ENCODE measurements at places on chromosomes 7 and 10. TPM values are rescaled to one million over a fixed set of nuclear protein-coding genes. Genes with fewer than 3 reads are reported as not detected.
A peak's percentile ranks its signal among the peaks of the same experiment; 100 is the strongest.

Gene CPA5
- 1.1 TPM for total RNA-seq

Gene CEP55
- 0.88 TPM for total RNA-seq

DNA sequence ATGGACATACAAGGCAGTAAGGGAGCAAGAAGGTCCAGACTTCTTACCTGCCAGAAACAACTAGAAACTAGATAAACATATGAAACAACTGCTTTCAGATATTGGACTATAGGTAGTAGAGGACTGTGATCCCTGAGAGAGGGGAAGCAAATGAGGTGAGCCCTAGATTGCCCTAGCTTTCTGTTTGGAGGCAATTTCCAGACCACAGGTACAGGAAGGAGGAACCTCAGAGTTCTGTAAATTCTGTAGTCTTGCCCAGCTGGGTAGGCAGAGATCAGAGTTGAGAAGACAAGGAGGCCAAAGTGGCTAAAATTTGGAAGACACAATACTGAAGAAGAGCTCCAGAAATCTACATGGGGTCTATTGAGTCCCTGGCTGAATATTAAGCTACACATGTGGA, 21.0 kb downstream of the CDK6 start:
- H3K27me3 ChIP-seq = no peaks in the 10 kb centered on the region
- H3K4me1 ChIP-seq = peaks cover 4% of the 10 kb centered on the region
- DNase-seq = no peak

DNA sequence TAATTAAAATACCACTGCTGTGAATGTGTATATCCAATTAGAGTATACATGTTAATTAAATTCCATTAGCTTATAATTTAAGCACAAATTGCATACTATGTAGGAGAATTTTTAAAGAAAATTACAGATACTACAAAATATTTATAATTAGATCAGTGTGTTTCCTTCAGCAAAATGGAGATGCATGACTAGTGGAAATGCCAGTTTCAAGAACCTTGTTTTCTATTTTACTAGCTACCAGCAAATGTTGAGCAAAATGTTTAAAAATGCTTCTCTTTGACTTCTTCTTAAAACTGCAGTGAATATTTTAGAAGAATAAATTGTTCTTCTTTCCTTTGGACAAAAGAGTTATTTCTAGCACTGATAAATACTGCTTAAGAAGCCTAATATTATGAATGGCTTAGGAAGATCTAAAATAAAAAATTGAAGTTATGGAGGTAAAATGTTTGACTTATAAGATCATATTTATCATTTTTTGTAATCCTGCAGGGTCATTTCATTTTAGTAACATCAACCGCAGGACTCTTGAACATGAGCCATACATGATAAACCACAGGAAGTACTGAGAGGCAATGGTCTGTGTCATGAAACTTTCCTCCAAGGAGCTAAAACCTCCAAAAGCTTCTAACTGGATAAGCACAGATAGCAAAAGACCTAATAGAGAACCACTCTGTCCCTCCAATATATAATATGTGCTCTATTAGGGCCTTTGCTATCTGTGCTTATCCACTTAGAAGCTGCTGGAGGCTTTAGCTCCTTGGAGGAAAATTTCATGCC, 1066.0 kb upstream of the CELF2 start:
- no peaks in the 10 kb centered on the region for H3K36me3 ChIP-seq
- no peaks in the 10 kb centered on the region for H3K27me3 ChIP-seq
- H3K27ac ChIP-seq = no peak overlapping the region
- H3K4me3 ChIP-seq = no peak overlapping the region

DNA sequence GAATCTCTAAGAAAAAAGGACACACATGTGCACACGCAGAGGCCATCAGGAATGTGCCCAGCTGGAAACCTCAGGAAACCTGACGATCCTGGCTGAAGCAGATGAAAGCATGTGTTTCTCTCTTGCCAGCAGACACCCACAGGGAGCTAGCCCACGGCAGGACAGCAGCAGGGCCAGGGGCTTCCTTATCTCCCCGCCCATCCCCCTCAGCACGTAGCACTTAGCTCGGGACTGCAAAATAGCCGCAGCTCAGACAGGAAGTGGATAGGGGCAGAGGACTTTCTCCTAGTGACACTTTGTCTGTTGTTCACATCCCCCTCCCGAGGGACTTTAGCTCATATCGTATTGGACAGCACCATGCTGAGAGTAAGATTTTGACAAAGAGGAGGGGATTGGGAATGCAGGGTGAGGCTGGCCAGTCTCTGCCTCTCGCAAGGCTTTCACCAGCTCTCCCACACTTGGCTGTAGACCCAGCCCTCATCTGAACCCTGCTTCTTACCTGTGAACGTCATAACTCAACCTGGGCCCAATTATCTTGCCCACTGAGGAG, 63.8 kb downstream of the MKI67 start:
- no peak overlapping the region for H3K27ac ChIP-seq
- no peaks in the 10 kb centered on the region for H3K27me3 ChIP-seq
- peak; percentile 41 for DNase-seq
- H3K4me3 ChIP-seq = no peak overlapping the region

- no peak overlapping the region for H3K4me3 ChIP-seq
- no peak for DNase-seq
- H3K36me3 ChIP-seq = no peaks in the 10 kb centered on the region
- H3K27me3 ChIP-seq = no peaks in the 10 kb centered on the region
These were observed 74.2 kb downstream of the MAD1L1 start for GRCh38 chr7:2158331-2159175.

DNA sequence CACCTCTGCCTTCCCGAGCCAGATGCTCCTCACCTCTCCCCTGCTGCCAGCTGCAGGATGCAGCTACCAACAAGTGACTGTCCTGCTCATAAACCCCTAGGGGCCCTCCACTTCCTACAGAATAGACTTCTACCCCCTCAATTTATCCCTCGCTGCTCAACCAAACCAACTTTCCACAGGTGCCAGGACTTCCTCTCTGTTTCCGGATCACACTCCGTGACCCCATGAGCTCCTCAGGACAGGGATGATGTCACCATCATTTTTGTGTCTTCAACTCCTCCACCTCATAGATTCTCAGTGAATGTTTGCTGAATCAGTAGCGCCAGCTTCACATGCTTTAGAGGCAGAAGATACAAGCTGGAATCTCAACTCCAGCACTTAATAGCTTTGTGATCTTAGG, 25.8 kb upstream of the ADRB1 start:
- no peak overlapping the region for H3K4me3 ChIP-seq
- H3K4me1 ChIP-seq = no peaks in the 10 kb centered on the region
- H3K27ac ChIP-seq = no peak overlapping the region
- H3K36me3 ChIP-seq = no peaks in the 10 kb centered on the region

GRCh38 chr10:3467052-3467951, 294.7 kb upstream of the PITRM1 start:
- DNase-seq = peak; percentile 53
- H3K27ac ChIP-seq = peak overlapping the region; percentile 92
- H3K36me3 ChIP-seq = no peaks in the 10 kb centered on the region
- peaks cover 21% of the 10 kb centered on the region for H3K4me1 ChIP-seq

DNA sequence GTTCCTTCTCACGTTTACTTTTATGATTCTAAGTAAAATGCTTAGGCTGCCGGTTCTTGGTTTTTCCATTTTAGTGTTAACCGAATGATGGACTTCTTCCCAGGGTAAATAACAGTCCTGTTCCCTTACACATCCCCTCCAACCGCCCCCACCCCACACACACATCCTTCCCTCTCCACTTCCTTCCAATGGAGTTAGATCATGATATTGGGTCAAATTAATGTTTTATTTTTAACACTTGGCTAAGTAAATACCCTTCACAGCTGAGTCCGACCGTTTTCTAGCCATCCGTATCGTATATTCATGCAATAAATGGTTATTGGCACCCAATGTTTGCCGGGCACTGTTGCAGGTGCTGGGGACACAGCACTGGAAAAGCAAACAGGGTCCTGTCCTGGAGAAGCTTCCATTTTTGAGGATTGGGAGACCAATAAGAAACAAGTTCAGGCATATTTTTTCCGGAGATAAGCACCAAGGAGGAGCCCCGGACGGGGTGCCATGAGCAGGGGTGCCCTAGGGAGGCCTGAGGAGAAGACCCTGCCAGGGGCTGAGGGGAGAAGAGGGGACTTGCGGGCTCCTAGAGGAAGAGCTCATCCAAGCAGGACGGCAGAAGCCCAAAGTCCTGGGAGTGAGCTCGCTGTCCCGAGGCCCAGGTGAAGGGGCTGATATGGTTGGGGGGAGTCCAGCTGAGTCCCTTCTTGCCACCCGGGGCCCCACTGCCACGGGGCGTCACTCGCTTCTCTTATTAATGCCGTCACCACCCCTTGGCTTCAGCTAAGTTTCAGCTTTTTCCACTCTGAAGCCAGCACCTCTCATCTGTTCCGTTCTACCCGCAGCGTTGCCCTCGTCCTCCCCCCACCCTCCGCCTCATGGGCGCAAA, 126.0 kb upstream of the RET start:
- no peaks in the 10 kb centered on the region for H3K27me3 ChIP-seq
- no peak overlapping the region for H3K4me3 ChIP-seq
- no peak overlapping the region for H3K27ac ChIP-seq
- peak; percentile 52 for DNase-seq
- peaks cover 9% of the 10 kb centered on the region for H3K4me1 ChIP-seq

GRCh38 chr10:113550365-113550764, 2.5 kb upstream of the HABP2 start:
- H3K4me1 ChIP-seq = peaks cover 3% of the 10 kb centered on the region
- H3K4me3 ChIP-seq = no peak overlapping the region

DNA sequence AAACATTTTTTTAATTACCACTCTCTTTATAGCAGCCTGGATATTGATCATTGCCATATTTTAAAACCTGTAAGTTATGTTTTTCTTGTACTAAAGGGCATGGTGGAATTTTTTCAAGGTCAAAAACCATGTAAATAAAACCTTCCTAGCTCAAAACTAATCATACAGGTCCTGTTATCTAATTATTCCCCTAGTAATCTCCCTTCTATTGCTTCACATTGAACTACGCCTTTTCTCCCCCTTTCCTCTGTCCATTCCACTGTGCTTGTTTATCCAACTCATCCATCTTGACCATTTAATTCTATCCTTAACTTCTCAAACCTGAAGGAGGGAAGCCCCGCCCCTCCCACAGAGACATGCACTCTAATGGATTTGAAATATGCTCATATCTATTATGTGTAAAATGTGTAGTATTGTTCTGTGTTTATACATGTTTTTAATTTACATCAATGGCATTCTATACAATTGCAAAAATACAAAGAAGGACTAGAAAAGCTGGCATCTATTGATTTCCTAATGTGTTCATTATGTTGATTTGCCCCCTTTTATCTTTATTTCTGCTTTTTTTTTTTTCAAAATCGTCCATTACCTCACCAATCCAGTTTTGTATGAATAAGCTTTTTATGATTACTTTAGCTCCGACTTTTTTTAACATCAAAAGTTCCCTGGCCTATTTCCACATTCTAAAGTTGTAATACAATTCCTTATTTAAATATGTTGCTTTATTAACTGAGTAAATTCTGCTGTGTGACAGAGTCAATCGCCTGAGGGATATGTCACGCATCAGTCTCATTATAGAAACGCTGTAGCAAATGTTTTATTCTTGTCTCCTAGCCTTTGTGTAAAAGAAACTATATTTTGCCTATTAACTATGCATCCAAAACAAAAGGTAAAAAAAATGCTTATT, 61.0 kb downstream of the MET start:
- no peaks in the 10 kb centered on the region for H3K36me3 ChIP-seq
- H3K4me3 ChIP-seq = peak overlapping the region; percentile 9
- H3K27ac ChIP-seq = no peak overlapping the region

All from kidney (tissue), 22 donors.